ENCODE measurements at places on chromosomes 11 and 22.

DNA sequence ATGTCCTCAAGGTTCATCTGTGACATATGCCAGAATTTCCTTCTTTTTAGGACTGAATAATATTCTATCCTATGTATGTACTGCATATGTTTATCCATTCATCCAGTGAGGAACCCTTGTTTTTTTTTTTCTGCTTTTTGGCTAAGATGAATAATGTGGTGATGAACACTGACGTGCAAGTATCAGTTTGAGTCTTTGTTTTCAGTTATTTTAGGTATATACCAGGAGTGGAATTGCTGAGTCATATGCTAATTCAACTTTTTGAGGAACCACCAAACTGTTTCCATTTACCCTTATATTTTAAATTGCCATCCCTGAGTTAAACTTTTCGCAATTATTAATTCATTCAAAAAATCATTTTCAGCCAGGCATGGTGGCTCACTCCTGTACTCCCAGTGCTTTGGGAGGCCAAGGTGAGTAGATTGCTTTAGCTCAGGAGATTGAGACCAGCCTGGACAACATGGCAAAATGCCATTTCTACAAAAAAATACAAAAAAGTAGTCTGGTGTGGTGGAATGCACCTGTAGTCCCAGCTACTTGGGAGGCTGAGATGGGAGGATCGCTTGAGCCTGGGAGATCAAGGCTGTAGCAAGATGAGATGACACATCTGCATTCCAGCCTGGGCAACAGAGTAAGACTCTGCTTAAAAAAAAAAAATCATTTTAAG, 64.2 kb downstream of the MICAL2 start:
- DNase-seq: no peak

DNA sequence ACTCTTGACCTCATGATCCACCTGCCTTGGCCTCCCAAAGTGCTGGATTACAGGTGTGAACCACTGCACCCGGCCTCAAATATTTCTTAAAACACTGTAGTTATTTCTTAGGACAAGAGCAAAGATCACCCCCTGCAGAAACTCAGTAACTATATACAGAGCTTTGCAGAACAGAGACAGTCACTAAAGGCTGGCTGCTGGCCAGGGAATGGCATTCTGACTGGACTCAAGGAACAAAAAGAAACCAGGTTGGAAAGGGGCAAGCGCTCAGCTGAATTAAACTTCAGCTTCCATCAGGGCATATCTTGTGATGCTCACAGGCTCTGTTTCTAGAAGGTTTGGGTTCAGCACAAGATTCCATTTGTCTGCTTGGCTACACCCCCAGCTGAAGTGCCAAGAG, 95.8 kb downstream of the ADAMTS15 start:
- DNase-seq: no peak

DNA sequence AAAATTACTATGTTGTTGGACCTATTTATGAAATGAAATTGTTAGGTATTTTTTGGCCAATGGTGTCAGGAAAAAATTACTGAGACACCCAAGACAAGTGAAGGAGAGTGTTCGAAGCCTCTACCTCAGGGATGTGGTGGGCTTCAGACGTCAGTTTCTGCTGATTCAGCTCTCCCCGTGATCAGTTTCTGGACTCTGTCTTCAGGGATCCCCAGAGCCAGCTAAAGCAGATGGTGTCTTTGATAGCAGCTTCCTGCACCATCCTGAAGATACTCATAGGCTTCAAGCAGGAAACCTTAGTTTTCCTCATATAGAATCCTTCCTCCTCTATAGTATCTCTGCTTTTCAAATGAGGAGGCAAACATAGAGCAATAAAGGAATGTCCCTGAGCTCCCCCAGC, 7.4 kb downstream of the CD248 start:
- no peak for DNase-seq

DNA sequence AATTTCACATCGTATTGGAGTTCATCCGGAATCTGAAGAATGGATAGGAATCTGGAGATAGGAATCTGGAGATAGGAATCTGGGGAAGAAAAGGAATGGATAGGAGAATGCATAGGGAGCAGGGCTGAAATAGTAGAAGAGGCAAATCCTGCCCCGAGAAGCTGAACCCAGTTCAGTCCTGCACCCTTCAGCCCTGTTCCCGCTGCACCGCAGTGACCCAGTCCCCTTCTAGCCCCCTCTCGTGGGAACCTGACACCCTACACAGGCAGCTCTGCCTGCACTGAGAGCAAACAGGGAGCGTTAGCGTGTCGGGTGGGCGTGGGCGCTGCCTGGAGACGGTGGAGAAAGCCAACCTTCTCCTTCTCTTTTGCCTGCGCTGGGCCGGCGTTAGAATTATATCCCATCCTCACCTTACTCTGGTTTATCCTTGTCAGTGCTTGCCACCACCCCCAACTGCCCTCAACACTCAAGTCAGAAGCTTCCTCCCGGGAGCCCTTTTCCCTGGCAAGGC, 1.0 kb upstream of the CCKBR start:
- no peak for DNase-seq

- DNase-seq: no peak
These were observed 189.0 kb upstream of the BLID start for GRCh38 chr11:122304973-122305372.
